Activated naive CD8-positive, alpha-beta T cell treated with anti-CD3 and anti-CD28 coated beads for 36 hours (primary cell): ENCODE measurements at places on chromosomes 1 and 21.
A peak's percentile ranks its signal among the peaks of the same experiment; 100 is the strongest.

DNA sequence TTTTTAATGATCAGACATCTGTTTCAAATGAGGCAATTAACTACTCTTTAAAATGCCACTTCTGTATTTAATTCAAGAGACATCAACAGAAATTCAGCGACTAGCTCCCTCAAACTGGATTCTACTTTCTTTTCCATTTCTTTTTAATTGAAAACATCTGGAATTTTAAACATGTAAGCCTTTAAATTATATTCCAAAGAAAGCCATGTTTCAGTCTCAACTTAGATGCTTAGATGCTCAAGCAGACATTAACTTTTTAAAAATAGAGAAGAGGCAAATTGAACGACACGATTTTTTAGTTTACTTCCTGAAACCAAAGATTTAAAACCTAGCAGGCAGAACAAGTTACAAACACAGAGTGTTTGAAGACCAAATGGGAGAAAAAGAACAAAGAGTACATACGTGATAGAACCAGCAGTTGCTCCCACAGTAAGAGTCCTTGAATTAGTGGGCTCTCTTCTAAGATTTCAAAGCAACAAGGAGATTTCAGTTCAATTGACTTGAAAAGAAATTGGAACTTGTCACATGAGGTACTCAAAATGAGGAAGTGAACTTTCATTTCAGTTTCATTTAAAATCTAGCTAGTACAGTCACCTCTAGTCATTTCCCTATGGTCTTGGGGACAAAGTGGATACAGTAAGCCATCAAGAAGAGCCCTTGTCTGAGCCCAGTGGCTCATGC is at the start of gene CTSS:
Gene CTSS (minus strand): TSS at position 483 of the 681 bp plus-strand sequence. CDS start 1,015 bp downstream, outside the sequence.
- peak within 1 kb of the TSS; percentile 90 for H3K4me3 ChIP-seq
- no peak for DNase-seq
- no peaks in the 10 kb centered on the region for H3K27me3 ChIP-seq
- peak within 1 kb of the TSS; percentile 97 for H3K27ac ChIP-seq
- peaks cover 32% of the 10 kb centered on the region for H3K4me1 ChIP-seq
- H3K36me3 ChIP-seq, result peaks cover 31% of the 10 kb centered on the region

- no peak overlapping the region for H3K4me3 ChIP-seq
- no peak for DNase-seq
- peaks cover 4% of the 10 kb centered on the region for H3K36me3 ChIP-seq
- H3K27ac ChIP-seq, result no peak overlapping the region
- no peaks in the 10 kb centered on the region for H3K4me1 ChIP-seq
- H3K27me3 ChIP-seq, result no peaks in the 10 kb centered on the region
These were observed 51.4 kb downstream of the HS2ST1 start for GRCh38 chr1:86965827-86966182.

DNA sequence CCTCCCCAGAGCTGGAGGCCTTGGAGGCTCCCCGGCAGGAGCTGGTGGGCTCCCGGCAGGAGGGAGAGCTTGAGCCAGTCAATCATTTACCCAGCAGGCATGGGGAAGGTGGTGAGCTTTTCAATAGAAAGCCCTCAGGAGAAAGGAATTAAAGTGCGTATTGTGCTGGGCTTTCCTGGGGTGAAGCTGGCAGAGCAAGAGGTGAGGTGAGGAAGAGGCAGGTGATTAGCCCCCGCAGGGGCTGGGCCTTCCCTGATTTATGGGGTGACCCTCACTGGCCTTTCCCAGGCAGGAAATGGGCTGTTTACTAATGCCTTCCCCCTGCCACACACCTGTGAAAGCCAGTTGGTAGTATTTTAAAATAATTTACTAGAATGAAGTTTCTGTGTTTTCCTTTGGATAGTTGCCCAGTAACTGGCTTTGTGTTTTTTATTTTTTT is 25.8 kb downstream of the CLDN14 start:
- H3K27ac ChIP-seq, result no peak overlapping the region
- peaks cover 3% of the 10 kb centered on the region for H3K27me3 ChIP-seq
- DNase-seq, result no peak
- no peaks in the 10 kb centered on the region for H3K36me3 ChIP-seq

- peaks cover 23% of the 10 kb centered on the region for H3K4me1 ChIP-seq
- H3K27ac ChIP-seq, result peak overlapping the region; percentile 92
- H3K4me3 ChIP-seq, result peak overlapping the region; percentile 97
These were observed 1.0 kb downstream of the ZNF687 start for GRCh38 chr1:151282883-151283725.

GRCh38 chr1:9038338-9038650 is 12.1 kb upstream of the SLC2A7 start:
- no peaks in the 10 kb centered on the region for H3K36me3 ChIP-seq
- H3K4me3 ChIP-seq, result no peak overlapping the region
- H3K4me1 ChIP-seq, result no peaks in the 10 kb centered on the region
- no peak for DNase-seq
- H3K27me3 ChIP-seq, result no peaks in the 10 kb centered on the region

DNA sequence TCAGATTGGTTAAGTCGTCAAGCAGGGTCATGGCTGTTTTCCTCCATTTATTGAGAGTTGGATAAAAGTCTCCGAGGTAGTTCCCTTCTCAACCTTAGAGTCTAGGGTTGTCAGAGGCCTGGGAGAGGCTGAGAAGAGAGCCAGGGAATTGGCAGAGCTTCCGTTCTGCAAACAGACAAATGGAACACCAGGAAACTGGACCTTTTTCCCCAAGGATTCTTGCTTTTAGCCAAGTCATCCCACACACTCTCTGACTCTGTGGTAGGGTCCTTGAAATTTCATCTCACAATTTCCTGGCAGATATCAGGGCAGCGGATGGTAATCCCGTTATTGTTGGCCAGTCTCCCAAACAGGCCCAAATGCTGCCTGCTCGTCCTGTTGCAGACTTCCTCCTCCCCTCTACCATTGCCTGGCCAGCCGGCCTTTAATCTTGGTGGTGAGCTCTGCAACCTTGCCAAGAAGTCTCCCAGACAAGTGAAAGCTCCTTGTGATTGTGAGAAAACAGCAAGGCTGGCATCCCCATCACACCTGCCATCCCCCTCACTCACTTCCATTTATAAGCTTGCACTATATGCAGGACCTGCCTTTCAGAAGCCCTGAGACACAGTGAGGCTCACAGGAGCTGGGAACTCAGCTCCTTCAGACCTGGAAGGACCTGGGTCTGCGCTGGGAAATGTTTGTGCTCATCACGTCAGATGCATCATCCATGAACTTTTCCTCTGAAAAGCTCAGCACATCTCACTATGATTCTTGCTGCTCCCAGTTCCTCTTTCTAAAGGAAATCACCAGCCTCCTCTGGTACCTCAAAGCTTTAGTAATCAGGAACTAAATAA is 13.7 kb upstream of the SRP9 start:
- H3K36me3 ChIP-seq, result no peaks in the 10 kb centered on the region
- no peaks in the 10 kb centered on the region for H3K4me1 ChIP-seq
- H3K27ac ChIP-seq, result no peak overlapping the region
- H3K4me3 ChIP-seq, result no peak overlapping the region
- no peaks in the 10 kb centered on the region for H3K27me3 ChIP-seq

- H3K27me3 ChIP-seq, result peaks cover 14% of the 10 kb centered on the region
- H3K4me3 ChIP-seq, result no peak overlapping the region
- peaks cover 1% of the 10 kb centered on the region for H3K36me3 ChIP-seq
- H3K4me1 ChIP-seq, result peaks cover 53% of the 10 kb centered on the region
These were observed 3.6 kb upstream of the RASSF5 start for GRCh38 chr1:206503591-206504362.

GRCh38 chr1:159228554-159228953 is 23.9 kb downstream of the ACKR1 start:
- no peaks in the 10 kb centered on the region for H3K36me3 ChIP-seq
- no peak overlapping the region for H3K27ac ChIP-seq
- no peak for DNase-seq

- no peak overlapping the region for H3K27ac ChIP-seq
- no peaks in the 10 kb centered on the region for H3K4me1 ChIP-seq
- H3K27me3 ChIP-seq, result peaks cover 3% of the 10 kb centered on the region
These were observed 355.5 kb downstream of the HLX start for GRCh38 chr1:221234791-221235190.

DNA sequence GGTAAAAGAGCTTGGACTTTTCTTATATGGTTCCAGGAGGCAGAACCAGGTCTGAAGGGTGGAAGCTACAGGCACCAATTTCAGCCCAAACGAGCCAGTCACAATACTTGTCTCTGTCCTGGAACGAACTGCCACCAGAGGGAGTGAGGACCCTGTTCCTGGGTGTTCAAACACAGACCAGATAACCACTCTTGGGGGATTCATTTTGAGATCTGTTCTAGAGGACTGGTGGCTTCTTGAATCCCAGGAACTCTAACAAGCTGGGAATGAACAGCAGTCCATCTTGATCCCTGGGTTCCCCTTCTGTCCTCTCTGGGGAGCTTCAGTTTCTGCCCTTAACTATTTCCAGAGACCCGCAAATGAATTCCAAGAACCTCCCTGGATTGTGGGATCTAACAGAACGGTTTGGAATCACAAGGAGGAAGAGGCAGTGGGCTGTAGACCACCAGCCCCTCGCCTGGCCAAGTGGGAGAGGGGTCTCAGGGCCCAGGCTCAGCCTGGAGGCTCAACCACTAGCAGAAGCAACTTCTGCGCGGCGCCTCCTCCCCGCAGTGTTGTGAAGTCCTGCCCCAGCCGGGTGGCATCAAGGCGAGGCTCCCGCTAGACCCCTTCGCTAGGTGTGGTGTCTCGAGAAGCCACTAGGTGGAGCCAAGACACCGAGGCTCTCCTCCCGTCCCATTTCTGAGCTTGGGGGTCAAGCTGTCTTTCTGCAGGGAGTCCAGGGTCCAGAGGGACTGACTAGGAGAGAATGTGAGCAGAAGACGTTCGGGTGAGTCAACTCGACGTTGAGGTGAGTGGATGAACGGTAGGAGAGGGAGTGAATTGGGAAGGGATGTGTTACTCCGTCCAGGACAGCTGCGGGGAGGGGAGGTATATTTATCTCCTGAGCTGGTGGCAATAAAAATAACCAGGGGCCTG is 12.1 kb upstream of the NES start:
- H3K27me3 ChIP-seq, result peaks cover 66% of the 10 kb centered on the region
- H3K36me3 ChIP-seq, result no peaks in the 10 kb centered on the region
- H3K27ac ChIP-seq, result peak overlapping the region; percentile 69
- H3K4me3 ChIP-seq, result no peak overlapping the region
- H3K4me1 ChIP-seq, result peaks cover 31% of the 10 kb centered on the region

- no peak overlapping the region for H3K27ac ChIP-seq
- peaks cover 14% of the 10 kb centered on the region for H3K27me3 ChIP-seq
- no peak for DNase-seq
- no peaks in the 10 kb centered on the region for H3K4me1 ChIP-seq
These were observed 25.0 kb upstream of the GRIK3 start for GRCh38 chr1:37059346-37059745.

GRCh38 chr1:61337981-61338848 is 255.9 kb downstream of the NFIA start:
- no peaks in the 10 kb centered on the region for H3K36me3 ChIP-seq
- no peak overlapping the region for H3K27ac ChIP-seq
- DNase-seq, result no peak

GRCh38 chr21:20997636-20998455 is at the start of gene NCAM2:
Gene NCAM2 (plus strand): TSS chr21:20998409.
- peak; percentile 69 for DNase-seq
- H3K27ac ChIP-seq, result no peak within 1 kb of the TSS
- peaks cover 49% of the 10 kb centered on the region for H3K27me3 ChIP-seq
- H3K4me3 ChIP-seq, result peak within 1 kb of the TSS; percentile 63
- no peaks in the 10 kb centered on the region for H3K36me3 ChIP-seq
- peaks cover 13% of the 10 kb centered on the region for H3K4me1 ChIP-seq

DNA sequence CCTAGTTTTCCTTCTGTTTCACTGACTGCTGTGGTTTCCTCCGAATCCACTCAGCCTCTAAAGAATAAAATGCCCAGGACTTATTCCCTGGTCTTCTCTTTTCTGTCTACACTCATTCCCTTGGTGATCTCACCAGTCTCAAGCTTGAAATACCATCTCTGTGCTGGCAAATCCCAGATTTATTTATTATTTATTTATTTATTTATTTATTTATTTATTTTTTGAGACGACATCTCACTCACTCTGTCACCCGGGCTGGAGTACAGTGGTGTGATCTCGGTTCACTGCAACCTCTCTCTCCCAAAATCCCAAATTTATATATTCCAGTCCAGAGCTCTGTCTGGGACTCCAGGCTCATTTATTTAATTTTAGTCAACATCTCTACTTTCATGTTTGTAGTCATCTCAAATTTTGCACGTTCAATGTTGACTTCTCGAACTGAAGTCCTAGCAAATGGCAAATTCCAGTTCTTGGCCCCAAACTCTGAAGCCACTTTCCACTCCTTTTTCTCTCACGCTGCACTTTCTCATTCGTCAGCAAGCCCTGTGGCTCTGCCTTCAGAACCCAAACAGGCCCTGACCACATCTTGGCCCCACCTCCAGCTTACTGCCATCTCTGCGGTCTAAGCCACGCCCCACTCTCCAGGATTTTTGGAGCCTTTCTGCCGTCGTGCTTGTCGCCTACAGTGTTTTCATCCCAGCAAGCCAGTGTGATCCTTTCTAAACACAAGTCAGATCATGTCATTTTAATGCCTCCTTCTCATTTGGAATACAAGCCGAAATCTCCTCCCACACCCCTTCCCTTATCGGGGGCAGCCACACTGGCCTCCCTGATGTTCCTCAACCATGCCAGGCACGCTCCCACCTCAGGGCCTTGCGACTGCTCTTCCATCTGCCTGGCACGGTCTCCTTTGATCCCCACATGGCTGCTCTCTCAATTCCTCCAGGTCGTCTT is 14.2 kb upstream of the TENT5B start:
- H3K36me3 ChIP-seq, result no peaks in the 10 kb centered on the region
- no peak overlapping the region for H3K27ac ChIP-seq
- no peaks in the 10 kb centered on the region for H3K27me3 ChIP-seq
- no peak for DNase-seq

DNA sequence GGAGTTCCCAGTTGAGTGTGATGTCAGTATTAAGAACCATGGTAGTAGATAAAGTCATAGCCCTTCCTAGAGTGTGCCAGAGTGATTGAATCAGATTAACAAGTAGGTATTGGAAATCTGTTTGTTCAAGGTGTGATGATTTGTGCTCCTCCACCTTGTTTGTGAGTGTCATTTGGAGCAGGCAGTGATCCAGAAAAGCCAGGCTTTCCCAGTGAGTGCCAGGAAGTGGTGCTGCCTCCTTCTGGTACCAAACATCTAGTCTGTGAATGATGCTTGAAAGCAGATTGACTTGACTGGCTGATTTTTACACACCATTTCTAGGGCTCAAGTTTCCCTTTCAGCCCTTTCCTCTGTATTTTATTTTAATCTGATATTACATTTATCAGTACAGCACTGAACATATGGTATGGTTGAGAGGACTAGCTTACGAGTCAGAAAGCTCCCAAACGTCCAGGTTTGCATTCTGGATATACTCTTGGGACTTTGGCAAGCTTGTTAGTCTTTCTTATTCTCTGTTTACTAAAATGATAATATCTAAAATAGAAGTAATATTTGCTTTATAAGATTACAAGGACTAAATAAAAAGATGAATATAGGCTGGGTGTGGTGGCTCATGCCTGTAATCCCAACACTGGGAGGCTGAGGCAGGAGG is 100.7 kb downstream of the PATJ start:
- no peaks in the 10 kb centered on the region for H3K27me3 ChIP-seq
- H3K4me3 ChIP-seq, result no peak overlapping the region
- no peak overlapping the region for H3K27ac ChIP-seq
- no peaks in the 10 kb centered on the region for H3K36me3 ChIP-seq

- DNase-seq, result no peak
- no peaks in the 10 kb centered on the region for H3K27me3 ChIP-seq
- H3K4me3 ChIP-seq, result no peak overlapping the region
- H3K36me3 ChIP-seq, result peaks cover 75% of the 10 kb centered on the region
- H3K27ac ChIP-seq, result no peak overlapping the region
These were observed 46.2 kb downstream of the ACBD6 start for GRCh38 chr1:180456191-180456590.
